Adrenal gland (tissue), 19 donors: ENCODE measurements at places on chromosomes 4 and X. TPM values are rescaled to one million over a fixed set of nuclear protein-coding genes. Genes with fewer than 3 reads are reported as not detected.

DNA sequence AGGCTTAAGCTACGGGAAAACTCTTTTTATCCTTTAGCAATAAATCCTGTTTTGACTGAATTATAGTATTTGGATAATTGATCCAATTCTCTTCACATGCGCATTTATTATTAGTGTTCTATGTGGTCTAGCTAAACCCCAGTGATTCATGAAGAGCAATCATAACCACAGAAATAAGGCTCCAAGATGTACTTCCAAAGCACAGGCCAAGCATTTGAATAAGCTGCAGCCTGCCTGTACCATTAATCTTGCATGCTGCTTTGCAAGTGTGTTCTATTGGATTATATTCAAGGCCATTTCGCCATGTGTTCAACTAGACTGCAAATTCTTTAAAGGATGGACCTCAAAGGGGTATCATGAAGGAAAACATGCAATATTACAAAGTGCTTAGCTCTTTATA is 385.2 kb upstream of the FAT1 start:
- H3K4me1 ChIP-seq = no peaks in the 10 kb centered on the region
- H3K36me3 ChIP-seq = no peaks in the 10 kb centered on the region
- no peak overlapping the region for H3K27ac ChIP-seq
- H3K27me3 ChIP-seq = no peaks in the 10 kb centered on the region
- DNase-seq = no peak
- no peak overlapping the region for H3K4me3 ChIP-seq

- H3K27ac ChIP-seq = no peak overlapping the region
- no peak for DNase-seq
- peaks cover 6% of the 10 kb centered on the region for H3K27me3 ChIP-seq
- H3K4me3 ChIP-seq = no peak overlapping the region
- H3K4me1 ChIP-seq = no peaks in the 10 kb centered on the region
Observed at GRCh38 chrX:42704454-42704853, 73.5 kb downstream of the PPP1R2C start.

- no peak overlapping the region for H3K27ac ChIP-seq
- no peak overlapping the region for H3K4me3 ChIP-seq
- H3K4me1 ChIP-seq = no peaks in the 10 kb centered on the region
Observed at GRCh38 chr4:149831656-149832208, 16.1 kb upstream of the IQCM start.

DNA sequence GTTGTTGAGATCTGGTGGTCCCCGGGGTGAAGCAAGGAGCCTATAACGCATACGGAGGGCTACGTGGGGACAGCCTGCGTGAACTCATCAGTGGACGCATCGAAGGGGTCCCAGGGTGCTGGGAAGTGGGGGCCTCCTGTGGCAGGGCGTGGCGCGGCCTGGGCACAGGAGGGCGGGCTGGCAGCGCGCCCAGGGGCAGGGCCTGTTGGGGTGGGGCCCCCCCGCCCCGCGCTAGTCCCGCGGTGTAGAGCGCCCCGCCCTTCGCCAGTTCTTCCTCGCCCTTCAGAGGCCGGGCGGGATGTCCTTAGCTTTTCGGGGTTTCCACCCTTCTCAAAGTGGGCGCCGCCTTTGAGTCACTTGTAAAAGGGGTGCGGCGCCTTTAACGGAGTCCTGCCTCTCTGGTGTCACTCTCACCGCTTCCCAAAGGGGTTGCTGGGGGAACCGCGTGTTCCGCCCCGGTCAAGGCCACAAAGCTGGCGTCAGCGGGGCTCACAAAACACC is 632 bp downstream of the PLP2 start:
- no peaks in the 10 kb centered on the region for H3K27me3 ChIP-seq
- H3K27ac ChIP-seq = peak overlapping the region; percentile 89
- no peak overlapping the region for H3K4me3 ChIP-seq

DNA sequence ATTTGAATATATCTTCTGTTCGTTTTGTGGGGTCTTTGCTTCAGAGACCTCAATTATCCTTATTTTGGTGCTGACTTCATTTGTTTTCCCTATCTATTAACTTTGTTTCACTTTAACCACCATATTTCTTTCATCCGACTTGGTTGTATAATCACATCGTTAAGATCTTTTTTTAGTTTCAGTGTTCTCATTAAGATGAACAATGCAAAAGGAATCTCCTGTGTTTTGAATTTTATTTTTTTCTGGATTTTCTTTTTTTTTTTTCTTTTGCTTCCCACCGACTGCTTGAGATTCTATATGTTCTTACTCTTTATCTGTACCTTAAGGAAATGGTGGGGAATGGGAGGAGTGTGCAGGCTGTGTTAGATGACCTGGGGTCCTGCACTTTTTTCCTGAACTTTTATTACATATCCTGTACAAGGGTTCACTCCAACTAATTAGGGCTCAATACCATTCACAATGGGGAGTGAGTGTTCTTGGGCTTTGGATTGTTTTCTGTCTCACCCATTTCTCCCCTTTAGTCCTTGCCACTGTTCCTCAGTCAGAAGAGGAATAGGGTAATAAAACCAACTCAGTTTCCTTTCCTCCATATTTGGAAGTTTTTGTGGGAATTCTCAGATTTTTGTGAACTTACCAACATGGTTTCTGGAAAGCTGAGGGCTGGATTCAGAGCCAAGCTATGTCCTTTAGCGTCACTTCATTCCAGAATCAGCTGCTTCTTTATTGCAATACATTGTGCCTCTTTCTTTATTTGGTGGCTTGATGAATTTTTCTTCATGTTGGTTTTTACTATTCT is 43.2 kb upstream of the BMPR1B start:
- H3K27ac ChIP-seq = no peak overlapping the region
- H3K27me3 ChIP-seq = no peaks in the 10 kb centered on the region
- no peaks in the 10 kb centered on the region for H3K4me1 ChIP-seq
- H3K4me3 ChIP-seq = no peak overlapping the region

- no peak overlapping the region for H3K4me3 ChIP-seq
- H3K27ac ChIP-seq = no peak overlapping the region
- DNase-seq = no peak
- H3K36me3 ChIP-seq = no peaks in the 10 kb centered on the region
- no peaks in the 10 kb centered on the region for H3K27me3 ChIP-seq
- H3K4me1 ChIP-seq = no peaks in the 10 kb centered on the region
Observed at GRCh38 chrX:143781103-143781502, 60.6 kb upstream of the SPANXN2 start.

GRCh38 chr4:95129821-95130311 is 372.1 kb downstream of the BMPR1B start:
- H3K4me1 ChIP-seq = no peaks in the 10 kb centered on the region
- no peaks in the 10 kb centered on the region for H3K27me3 ChIP-seq
- DNase-seq = peak; percentile 16
- H3K4me3 ChIP-seq = no peak overlapping the region

- no peak overlapping the region for H3K27ac ChIP-seq
- H3K27me3 ChIP-seq = no peaks in the 10 kb centered on the region
- DNase-seq = peak; percentile 67
- no peak overlapping the region for H3K4me3 ChIP-seq
- H3K4me1 ChIP-seq = peaks cover 8% of the 10 kb centered on the region
Observed at GRCh38 chr4:76585897-76586360, 150.9 kb downstream of the SHROOM3 start.

GRCh38 chrX:18146954-18147353 is 73.7 kb downstream of the BEND2 start:
- DNase-seq = no peak
- no peak overlapping the region for H3K27ac ChIP-seq
- no peaks in the 10 kb centered on the region for H3K27me3 ChIP-seq
- H3K4me3 ChIP-seq = no peak overlapping the region

GRCh38 chr4:86876894-86877685 is 15.1 kb downstream of the C4orf36 start:
- H3K27ac ChIP-seq = no peak overlapping the region
- no peak for DNase-seq
- H3K36me3 ChIP-seq = no peaks in the 10 kb centered on the region
- H3K4me3 ChIP-seq = no peak overlapping the region
- H3K4me1 ChIP-seq = no peaks in the 10 kb centered on the region

DNA sequence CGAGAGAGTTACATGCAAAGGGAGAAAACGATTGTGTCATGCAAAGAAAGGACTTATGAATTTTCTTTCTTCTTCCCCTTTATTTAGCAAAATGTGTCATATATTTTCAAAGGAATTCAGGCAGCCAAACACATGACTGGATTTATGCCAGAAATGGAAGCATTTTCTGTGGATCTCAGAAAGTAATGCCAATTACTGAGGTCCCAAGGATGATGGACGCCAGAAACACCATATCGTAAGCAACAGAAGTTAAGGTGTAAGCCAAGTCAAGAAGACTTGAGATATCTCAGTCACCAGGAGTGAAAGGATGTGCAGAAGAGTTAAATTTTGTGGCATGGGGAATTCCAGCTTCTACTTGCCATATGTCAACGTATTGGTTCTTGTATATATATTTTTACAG is 255.1 kb downstream of the GBA3 start:
- H3K27me3 ChIP-seq = no peaks in the 10 kb centered on the region
- no peak overlapping the region for H3K4me3 ChIP-seq
- H3K27ac ChIP-seq = no peak overlapping the region
- no peak for DNase-seq
- no peaks in the 10 kb centered on the region for H3K36me3 ChIP-seq
- H3K4me1 ChIP-seq = no peaks in the 10 kb centered on the region

- no peak overlapping the region for H3K4me3 ChIP-seq
- no peak for DNase-seq
- no peak overlapping the region for H3K27ac ChIP-seq
- H3K4me1 ChIP-seq = no peaks in the 10 kb centered on the region
- no peaks in the 10 kb centered on the region for H3K27me3 ChIP-seq
Observed at GRCh38 chr4:7387925-7388324, 46.8 kb downstream of the PSAPL1 start.

Gene CXCL11
- not detected for total RNA-seq

Gene FGFBP2
- total RNA-seq = not detected

Gene CLDN24
- not detected for total RNA-seq
